ENCODE measurements at places on chromosomes 2 and 18.

GRCh38 chr18:36394486-36394885 is 97.0 kb downstream of the FHOD3 start:
- no peaks in the 10 kb centered on the region for H3K27me3 ChIP-seq
- no peaks in the 10 kb centered on the region for H3K36me3 ChIP-seq
- no peaks in the 10 kb centered on the region for H3K4me1 ChIP-seq
- H3K4me3 ChIP-seq = no peak overlapping the region
- H3K27ac ChIP-seq = no peak overlapping the region

- no peaks in the 10 kb centered on the region for H3K27me3 ChIP-seq
- no peak overlapping the region for H3K4me3 ChIP-seq
- no peaks in the 10 kb centered on the region for H3K36me3 ChIP-seq
- H3K27ac ChIP-seq = no peak overlapping the region
- H3K4me1 ChIP-seq = no peaks in the 10 kb centered on the region
- DNase-seq = no peak
These were observed 87.0 kb upstream of the KCNH7 start for GRCh38 chr2:162925595-162925994.

GRCh38 chr2:88070055-88070454 is 2.4 kb downstream of the SMYD1 start:
- H3K4me1 ChIP-seq = no peaks in the 10 kb centered on the region
- no peaks in the 10 kb centered on the region for H3K36me3 ChIP-seq
- H3K27me3 ChIP-seq = no peaks in the 10 kb centered on the region
- no peak overlapping the region for H3K27ac ChIP-seq

DNA sequence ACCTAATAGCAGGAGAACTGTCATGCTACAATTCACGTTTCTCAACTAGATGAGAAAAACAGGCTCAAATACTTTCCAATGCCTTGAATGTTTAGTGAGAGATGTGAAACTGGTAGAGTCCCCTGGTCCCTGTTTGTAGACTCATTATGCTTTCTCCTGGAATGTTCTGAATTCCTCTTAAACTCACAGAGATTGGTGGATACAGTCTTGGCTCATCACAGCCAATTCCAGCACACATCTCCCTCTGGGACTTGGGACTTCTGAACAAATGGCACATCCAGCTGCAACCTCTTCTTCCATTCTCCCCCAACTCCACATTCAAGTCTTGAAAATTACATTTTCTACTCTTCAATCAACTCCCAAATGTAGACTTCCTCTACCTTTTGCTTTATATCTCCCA is 58.4 kb upstream of the NT5C1B start:
- H3K27ac ChIP-seq = no peak overlapping the region
- H3K27me3 ChIP-seq = no peaks in the 10 kb centered on the region
- H3K4me1 ChIP-seq = no peaks in the 10 kb centered on the region
- no peak overlapping the region for H3K4me3 ChIP-seq

GRCh38 chr2:157821519-157822131 is 54.5 kb downstream of the ACVR1 start:
- H3K27ac ChIP-seq = peak overlapping the region; percentile 64
- H3K4me1 ChIP-seq = no peaks in the 10 kb centered on the region
- no peak for DNase-seq
- H3K4me3 ChIP-seq = no peak overlapping the region
- no peaks in the 10 kb centered on the region for H3K27me3 ChIP-seq

- H3K27me3 ChIP-seq = no peaks in the 10 kb centered on the region
- DNase-seq = no peak
- no peak overlapping the region for H3K4me3 ChIP-seq
- no peaks in the 10 kb centered on the region for H3K36me3 ChIP-seq
- no peaks in the 10 kb centered on the region for H3K4me1 ChIP-seq
These were observed 109.9 kb upstream of the DTNA start for GRCh38 chr18:34600158-34600557.

GRCh38 chr2:216789081-216789480 is 70.8 kb downstream of the TNP1 start:
- no peak overlapping the region for H3K4me3 ChIP-seq
- H3K36me3 ChIP-seq = no peaks in the 10 kb centered on the region

DNA sequence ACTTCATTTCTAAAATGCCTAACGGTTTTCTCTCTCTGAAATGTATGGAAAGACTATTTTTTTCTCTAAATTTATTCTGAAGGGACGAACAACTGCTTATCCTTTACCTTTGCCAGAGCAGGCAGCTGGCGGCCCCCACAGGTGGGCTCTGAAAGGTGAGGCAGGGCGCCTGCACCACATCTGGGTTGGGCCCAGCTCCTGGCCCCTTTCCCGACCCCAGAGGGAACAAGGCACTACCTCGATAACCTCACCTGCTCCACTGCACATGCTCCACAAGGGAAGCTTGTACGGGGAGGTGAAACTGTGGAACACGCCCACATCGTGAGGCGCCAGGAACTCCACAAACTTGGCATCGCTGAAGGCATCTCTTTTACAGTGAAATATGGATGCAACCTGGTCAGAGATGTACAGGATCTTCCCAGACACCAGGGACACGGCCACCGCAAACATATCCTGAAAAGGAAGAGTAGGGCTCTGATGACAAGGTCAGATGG is 17.3 kb downstream of the PER2 start:
- H3K4me1 ChIP-seq = no peaks in the 10 kb centered on the region
- no peak overlapping the region for H3K4me3 ChIP-seq
- peaks cover under 1% of the 10 kb centered on the region for H3K36me3 ChIP-seq
- no peaks in the 10 kb centered on the region for H3K27me3 ChIP-seq
- no peak for DNase-seq
- no peak overlapping the region for H3K27ac ChIP-seq

- no peak overlapping the region for H3K4me3 ChIP-seq
- H3K36me3 ChIP-seq = no peaks in the 10 kb centered on the region
- peak overlapping the region; percentile 73 for H3K27ac ChIP-seq
- no peak for DNase-seq
- H3K4me1 ChIP-seq = no peaks in the 10 kb centered on the region
These were observed 119.6 kb upstream of the ITGA6 start for GRCh38 chr2:172307800-172308199.

DNA sequence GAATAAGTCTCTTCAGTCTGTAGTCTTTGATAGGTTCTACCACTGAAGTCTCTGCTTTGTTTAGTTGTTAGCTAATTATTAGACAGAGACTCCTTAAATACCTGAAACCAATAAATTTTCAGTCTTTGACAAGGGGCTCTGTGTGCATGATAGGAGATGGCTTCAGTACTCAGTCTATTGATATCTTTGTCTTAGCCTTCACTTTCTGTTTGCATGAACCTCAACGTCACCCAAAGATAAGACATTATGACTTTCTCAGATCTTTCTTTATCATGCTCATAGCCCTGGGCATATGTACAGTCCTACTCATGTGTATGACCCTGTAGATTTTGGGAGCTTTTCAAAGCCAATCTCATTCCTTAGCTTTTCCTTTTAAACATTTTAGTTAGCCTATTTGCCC is 183.5 kb upstream of the GCFC2 start:
- no peak for DNase-seq
- no peak overlapping the region for H3K4me3 ChIP-seq
- no peaks in the 10 kb centered on the region for H3K36me3 ChIP-seq
- H3K27me3 ChIP-seq = no peaks in the 10 kb centered on the region

DNA sequence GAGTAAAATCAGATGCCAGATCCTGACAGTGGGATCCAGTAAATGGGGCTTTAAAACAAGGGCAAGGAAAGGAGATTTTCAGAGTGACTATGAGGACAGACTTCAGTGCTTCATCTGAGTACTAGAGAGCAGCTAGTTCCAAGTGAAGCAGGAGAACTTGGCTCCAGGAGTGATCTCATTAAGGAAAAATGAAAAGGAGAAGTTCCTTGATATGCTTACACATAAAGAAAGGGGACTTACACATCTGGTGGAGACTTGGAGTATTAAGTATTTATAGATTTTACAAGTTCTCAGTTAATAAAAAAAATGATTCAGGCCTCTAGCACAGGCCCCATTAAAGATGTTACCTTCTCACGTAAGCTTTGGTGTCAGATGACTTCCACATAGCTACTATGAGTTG is 105.8 kb downstream of the ICOS start:
- no peaks in the 10 kb centered on the region for H3K27me3 ChIP-seq
- no peak for DNase-seq
- no peaks in the 10 kb centered on the region for H3K4me1 ChIP-seq
- H3K36me3 ChIP-seq = no peaks in the 10 kb centered on the region
- no peak overlapping the region for H3K4me3 ChIP-seq

DNA sequence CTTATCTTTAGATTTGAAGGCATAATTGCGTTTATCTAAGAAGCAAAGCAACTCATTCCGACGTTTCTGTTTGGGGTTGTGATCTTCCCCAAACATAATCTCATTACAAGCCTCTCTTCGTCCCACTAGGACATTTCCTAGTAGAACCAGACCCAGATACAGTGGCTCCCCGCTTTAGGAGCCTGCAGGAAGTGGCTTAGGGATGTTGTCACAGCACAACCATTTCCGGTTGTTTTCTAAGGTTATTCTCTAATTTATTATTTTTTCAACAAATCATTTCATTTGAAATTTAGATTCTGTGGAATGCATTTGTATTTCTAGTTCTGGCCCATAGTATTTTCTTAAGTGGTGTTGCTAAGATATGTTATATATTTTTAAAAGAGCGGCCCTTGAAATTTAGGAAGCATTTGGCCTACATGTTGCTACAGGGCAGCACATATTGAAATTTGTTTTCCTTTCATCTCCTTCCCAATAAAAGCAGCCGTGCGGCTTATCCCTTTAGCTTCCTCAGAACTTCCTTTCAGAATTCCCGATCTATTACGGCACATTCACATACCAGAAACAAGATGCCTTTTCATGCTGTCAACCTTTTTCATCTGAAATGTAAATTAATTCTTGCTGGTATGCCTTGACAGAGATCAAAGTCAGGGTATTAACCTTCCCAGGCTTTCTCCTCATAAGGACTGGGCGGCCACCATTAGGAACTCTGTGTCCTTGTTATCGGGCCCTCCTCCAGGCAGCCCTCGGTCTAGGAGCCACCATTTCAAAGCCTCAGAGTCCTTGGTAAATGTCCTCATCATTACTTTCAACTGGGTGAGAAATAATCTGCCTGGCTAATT is 210.9 kb upstream of the SP5 start:
- no peaks in the 10 kb centered on the region for H3K4me1 ChIP-seq
- no peak overlapping the region for H3K27ac ChIP-seq
- no peaks in the 10 kb centered on the region for H3K36me3 ChIP-seq
- no peaks in the 10 kb centered on the region for H3K27me3 ChIP-seq
- no peak overlapping the region for H3K4me3 ChIP-seq
- DNase-seq = no peak

GRCh38 chr2:168997118-168997521 is 34.0 kb downstream of the ABCB11 start:
- H3K4me3 ChIP-seq = no peak overlapping the region
- DNase-seq = no peak
- H3K36me3 ChIP-seq = no peaks in the 10 kb centered on the region
- H3K27ac ChIP-seq = no peak overlapping the region

DNA sequence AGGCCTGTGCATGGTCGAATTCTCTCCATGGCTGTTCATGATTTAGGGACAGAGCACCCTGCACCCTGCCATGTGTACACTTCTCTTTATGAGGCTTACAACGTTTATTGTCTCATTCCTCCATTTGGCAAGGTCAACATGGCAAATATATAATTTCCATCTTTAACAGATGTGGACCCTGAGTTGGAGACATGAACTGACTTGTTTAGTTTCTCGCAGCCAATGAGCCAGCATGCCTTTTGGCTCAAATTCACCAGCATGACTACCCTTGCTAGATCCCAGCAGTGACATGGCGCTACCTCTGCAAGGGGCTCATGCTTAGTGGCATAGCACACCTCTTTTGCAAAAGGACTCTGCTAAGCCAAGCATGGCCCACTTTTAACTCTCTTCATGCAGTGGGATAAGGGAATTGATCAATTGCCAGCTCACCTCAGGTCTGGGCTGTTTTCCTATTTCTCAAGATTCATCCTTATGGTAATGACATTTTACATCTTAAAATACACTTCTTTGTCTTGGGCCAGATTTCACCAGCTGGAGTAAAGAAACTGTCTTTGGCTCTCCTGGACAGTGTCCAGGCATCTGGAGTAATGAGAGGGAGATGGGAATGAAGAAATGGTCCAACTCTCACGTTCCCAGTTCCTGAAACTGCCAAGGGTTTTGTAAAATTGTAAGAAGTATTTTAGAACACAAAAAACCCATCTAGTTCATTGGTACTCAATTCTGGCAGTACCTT is 159.5 kb downstream of the SETBP1 start:
- DNase-seq = no peak
- H3K4me3 ChIP-seq = no peak overlapping the region
- H3K27ac ChIP-seq = no peak overlapping the region

Measured in breast epithelium (tissue), 4 donors.